Calu3 (cell line): ENCODE measurements at places on chromosomes 2 and 18. TPM values are rescaled to one million over a fixed set of nuclear protein-coding genes. Genes with fewer than 3 reads are reported as not detected.

- DNase-seq = no peak
These were observed 88.7 kb upstream of the CXCR4 start for GRCh38 chr2:136206613-136207012.

DNA sequence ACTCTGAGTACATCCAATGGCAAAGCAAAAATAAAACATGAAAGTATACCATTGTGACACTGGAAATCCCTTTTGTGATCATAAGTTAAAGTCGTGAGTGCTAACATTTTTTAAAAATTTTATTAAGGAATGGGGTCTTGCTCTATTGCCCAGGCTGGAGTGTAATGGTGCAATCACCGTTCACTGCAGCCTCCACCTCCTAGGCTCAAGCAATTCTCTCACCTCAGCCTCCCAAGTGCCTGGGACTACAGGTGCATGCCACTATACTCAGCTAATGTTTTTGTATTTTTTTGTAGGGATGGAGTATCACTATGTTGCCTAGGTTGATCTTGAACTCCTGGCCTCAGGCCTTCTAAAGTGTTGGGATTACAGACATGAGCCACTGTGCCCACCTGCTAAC is 14.3 kb upstream of the TNFAIP6 start:
- DNase-seq = no peak

- DNase-seq = peak; percentile 20
These were observed 100.5 kb downstream of the TACR1 start for GRCh38 chr2:75098856-75099255.

- no peak for DNase-seq
These were observed 32.8 kb upstream of the DNAH7 start for GRCh38 chr2:196101325-196101991.

The CAPN14 gene
- 0.35 and 0.42 TPM in 2 replicates for total RNA-seq

GRCh38 chr2:230793572-230794359 is 71.0 kb upstream of the ITM2C start:
- peak; percentile 76 for DNase-seq

The KCNE4 gene
- total RNA-seq = not detected in 2 replicates

The TLK1 gene
- total RNA-seq = 63.4 and 64.7 TPM in 2 replicates

GRCh38 chr2:227491386-227491785 is 19.4 kb downstream of the AGFG1 start:
- DNase-seq = no peak

GRCh38 chr2:106138543-106139237 is 55.4 kb downstream of the UXS1 start:
- DNase-seq = no peak

The LRP2 gene
- total RNA-seq = 0.49 and 0.66 TPM in 2 replicates

GRCh38 chr2:85728883-85729824 is 24.6 kb upstream of the ATOH8 start:
- DNase-seq = peak; percentile 94

DNA sequence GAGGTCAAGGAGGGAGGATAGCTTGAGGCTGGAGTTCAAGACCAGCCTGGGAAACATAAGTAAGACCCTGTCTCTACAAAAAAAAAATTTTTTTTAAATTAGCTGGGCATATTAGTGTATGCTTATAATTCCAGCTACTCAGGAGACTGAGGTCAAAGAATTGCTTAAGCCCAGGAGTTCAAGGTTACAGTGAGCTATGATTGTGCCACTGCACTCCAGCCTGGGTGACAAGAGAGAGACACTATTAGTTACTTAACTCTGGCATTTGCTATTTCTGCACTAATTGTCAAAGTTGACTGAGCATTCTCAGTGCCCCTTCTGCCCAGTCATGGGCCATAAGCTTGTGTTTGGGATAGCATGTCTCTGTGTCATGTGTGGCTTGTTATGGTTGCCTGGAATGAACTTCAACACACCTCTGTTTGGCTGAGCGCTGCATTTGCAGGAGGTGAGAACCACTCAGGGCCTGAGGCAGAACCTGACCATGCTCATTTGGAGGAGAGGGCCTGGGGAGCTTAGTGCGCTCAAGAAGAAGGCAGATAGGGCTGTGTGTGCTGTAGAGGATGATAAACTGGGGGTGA is 77.7 kb downstream of the SH3RF3 start:
- no peak for DNase-seq
